ENCODE measurements at places on chromosomes 5 and 9.

- DNase-seq, result no peak
These were observed 2.0 kb downstream of the PCDHGC3 start for GRCh38 chr5:141477815-141478214.

DNA sequence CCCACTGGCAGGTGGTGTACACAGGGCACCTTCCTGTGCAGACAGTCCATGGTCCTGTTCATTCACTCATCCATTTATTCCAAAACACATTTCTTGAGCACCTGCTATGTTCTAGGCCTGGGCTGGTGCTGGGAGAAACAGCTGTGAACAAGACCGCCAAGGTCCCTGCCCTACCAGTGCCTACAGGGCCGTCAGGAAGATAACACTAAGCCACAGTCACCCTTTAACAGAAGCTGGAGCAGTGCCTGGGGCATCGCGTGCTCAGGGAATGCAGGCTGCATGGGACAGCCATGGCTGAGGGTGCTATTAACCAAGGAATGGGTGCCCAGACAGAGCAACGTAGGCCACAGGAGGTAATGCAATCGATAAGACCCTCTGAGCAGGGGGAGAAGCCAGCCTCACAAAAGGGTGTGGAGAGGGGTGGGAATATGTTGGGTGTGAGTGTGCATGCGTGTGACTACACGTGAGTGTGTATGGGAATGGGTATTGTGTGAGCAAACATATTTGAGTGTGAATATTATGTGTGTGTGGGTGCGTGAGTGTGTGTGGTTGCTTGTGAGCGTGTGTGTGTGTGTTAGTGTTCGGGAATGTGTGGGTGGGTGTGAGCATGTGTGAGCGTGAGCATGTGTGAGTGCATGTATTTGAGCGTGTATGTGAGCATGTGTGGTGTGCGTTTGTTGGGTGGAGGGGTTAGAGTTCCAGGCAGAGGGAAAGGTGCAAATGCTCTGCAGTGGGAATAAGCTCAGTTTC is 19.1 kb downstream of the DUSP1 start:
- no peak for DNase-seq

- no peak for DNase-seq
These were observed 11.1 kb downstream of the CD74 start for GRCh38 chr5:150401376-150402228.

GRCh38 chr9:3244963-3245653 is 280.7 kb downstream of the RFX3 start:
- no peak for DNase-seq

DNA sequence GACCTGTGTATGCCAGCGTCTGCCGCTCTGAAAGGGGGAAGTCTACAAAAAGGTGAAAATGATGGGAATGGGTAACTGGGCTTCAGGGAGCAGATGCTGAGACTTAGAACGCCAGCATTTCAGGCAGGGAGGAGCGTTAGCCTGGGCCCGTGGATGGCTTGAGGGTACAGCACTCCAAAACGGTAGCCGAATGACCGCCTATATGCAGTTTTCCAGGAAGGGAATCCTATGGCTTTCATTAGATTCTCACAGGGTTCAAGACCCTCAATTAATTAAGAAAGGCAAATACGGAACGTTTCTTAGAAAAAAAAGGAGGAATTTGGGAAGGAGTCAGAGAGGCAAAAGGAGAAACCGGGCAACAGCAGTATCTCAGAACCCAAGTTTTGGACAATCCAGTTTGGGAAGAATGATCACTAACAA is 639 bp downstream of the AMACR start:
- no peak for DNase-seq

- DNase-seq, result no peak
These were observed 118.8 kb downstream of the CDC42SE2 start for GRCh38 chr5:131382407-131383395.

- DNase-seq, result no peak
These were observed 7.2 kb upstream of the ARSI start for GRCh38 chr5:150309886-150310239.
